Right kidney (tissue), 9 donors: ENCODE measurements at places on chromosomes 6 and 20.

- no peak for DNase-seq
These were observed 1.0 kb upstream of the PCK1 start for GRCh38 chr20:57559658-57560553.

DNA sequence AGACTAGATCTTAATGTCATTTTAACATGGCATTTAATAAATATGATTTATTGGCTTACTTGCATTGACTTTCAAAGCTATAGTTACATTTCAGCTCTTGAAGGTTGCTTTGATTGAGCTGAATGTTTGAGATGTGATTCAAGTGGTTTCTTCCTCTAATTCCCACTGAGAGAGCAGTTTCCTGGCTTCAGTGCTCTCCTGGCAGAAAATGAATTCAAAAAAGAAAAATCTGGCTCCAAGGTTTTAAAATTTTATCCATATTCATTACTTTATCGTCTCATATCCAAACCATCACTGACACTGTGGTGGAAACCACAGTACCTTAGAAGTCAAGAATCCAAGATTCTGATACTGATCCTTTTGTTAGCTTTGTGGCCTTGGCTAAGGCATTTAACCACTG, 263.1 kb upstream of the HSF2 start:
- no peak for DNase-seq

DNA sequence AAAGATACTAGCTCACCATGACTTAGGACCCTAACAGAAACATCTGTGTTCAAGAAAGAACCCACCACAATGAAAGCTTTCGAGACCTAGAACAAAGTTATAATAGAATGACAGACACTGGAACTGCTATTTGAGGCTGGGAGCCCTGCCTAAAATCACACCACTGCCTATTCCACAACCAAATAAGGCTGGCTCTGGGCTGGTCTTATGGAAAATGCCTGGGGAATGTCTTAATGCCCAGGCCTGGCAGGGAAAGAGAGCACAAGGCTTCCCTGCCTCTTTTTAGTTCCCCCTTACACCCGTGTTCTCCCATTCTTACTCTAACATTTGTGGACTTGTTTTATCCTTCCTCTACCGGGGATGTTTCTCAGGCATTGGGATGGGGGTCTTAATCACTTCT, 5.6 kb upstream of the METTL24 start:
- no peak for DNase-seq

GRCh38 chr20:46206992-46207549, 89.0 kb downstream of the CD40 start:
- DNase-seq = no peak

DNA sequence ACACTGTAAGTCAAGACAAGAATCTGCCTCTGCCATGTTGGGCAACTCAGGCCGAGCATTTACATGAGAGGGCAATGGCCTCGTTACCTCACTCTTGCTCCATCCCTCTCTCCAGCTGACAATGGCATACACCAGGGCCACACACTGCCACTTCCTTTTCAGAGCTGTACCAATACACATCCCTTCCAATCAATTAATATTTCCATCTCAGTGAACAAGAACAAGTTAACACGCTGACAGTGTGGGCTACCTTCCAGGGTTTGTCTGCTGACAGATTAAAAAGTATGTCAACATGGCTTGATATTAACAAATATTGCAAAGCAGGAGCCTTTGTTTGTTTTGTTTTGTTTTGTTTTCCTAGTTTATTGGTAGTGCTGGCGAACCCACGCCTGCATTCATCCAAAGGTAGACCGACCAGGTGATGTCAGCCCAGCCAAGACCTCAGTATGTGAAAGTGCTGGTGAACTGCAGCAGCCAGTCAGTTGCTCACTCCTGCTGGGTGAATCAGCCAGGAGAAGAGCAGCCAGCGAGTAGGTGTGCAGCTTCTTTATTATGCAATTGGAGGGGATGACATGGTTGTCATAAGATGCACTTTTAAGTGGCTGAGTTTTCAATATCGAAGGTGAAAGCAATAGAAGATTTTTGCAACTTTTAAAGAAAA, 487.3 kb upstream of the JARID2 start:
- no peak for DNase-seq

DNA sequence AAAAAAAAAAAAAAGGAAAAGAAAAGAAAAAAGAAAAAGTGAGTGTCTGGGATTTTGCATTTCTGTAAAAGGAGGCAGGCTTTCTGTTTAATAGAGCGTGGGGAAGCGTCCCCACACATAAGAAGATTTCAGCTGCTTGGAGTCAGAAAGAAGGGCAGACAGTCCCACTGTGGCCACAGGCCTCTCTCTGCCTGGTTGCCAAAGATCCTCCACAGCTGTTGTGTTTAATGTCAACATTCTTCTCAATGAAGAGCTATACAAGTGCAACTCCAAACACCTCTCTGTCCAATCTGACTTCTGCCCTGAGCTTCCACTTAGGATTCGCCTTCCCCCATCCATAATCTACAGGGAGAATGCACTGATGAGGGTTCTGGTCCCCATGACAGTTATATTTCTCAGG, 64.3 kb upstream of the MLN start:
- no peak for DNase-seq

- DNase-seq = no peak
These were observed 1.1 kb upstream of the RNF182 start for GRCh38 chr6:13923527-13924145.

DNA sequence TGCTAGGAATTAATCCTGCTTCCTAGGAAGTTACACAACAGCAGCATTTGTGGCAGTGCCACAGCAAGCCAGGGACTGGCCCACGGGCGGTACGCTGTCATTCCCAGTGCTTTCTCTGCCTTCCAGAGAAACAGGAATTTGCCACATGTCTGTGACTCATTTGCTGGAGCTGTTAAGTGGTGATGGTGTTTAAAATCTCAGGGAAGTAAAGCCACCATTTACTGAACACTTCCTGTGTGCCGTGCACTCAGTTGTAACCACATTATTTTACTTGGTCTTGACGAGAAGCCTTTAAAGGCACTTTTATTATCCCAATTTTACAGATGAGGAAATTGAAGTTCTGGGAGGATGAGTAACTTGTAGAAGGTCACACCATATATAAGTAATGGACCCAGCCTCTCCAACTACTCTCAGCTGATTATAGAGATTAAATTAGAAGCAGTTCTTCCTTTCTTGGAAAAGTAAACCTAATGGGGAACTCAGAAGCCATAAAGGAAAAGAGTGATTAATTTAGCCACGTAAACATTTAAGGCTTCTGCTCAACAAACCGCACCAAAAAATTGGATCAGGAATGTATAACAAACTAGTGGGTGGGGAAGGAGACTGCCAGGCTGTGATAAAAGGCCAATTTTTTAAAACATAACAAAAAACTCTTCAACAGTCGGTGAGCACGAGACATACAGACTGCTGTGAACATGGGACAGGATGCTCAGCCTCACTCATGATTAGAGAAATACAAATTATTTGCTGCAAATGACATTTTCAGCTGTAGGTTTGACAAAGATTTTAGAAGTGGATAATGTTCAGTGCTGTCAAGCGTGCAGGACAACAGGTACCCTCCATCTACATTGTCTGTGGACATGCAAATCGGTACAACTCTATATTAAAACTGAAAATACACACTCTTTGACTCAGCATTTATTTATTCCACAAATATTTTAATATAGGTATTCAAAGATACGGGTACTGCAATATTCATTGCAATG, 311.2 kb downstream of the NRN1 start:
- DNase-seq = no peak

DNA sequence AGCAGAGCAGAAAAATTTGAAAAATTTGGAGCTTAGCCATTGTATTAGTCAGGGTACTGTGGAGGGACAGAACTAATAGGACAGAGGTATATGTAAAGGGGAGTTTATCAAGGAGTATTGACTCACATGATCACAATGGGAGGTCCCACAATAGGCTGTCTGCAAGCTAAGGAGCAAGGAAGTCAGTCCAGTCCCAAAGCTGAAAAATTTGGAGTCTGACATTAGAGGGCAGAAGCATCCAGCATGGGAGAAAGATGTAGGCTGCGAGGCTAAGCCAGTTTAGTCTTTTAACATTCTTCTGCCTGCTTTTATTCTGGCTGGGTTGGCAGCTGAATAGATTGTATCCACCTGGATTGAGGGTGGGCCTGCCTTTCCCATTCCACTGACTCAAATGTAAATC, 82.0 kb downstream of the SMPDL3A start:
- DNase-seq = no peak

GRCh38 chr20:34999021-34999451, 43.4 kb downstream of the MYH7B start:
- no peak for DNase-seq

- no peak for DNase-seq
These were observed 390.9 kb upstream of the SULF2 start for GRCh38 chr20:48176139-48176538.

DNA sequence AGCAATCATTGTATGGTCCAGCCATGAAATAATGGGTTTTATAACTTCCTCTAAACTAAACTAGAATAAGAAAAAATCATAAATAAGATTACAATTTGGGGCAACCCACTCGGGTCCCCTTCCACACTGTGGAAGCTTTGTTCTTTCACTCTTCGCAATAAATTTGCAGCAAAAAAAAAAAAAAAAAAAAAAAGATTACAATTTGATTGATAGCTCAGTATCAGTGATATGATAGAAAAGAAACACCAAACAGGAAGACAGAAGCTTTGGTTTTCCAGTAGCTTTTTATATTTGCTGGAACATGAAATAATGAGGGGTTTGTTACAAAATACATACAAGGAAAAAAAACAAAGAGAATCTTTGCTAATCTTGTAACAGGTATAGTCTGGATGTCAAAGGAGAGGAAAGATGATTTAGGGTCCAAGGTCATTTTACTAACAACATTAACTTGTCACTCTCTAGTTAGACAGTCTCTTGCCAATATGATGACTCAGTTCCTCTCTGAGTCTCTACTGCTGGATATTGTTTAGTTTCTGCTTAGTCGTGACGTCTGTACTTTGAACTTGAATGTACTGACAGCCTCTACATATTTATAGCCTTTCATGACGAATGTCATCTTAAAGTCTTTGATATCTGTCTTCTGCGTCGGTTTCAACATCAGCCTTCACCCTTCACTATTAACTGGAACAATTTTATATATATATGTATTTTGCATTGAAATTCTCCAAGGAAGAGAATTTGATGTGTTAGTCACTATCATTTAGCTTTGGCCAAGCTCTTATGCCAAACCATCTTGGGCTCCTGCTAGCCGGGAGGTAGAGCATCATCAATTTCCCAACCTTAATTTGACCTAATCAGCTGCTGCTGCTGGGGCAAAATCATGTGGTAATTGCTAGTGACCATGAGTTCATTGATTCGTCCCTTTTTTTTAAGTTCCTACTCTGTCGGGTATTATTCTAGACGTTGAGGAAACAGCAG, 213.1 kb upstream of the STXBP5 start:
- DNase-seq = no peak

GRCh38 chr6:91816335-91816734, 1229.5 kb upstream of the MAP3K7 start:
- DNase-seq = no peak
